T follicular helper cell (primary cell): ENCODE measurements at places on chromosomes 11 and 22.

GRCh38 chr11:65500387-65501185 is 1.7 kb downstream of the MALAT1 start:
- DNase-seq = no peak

- no peak for DNase-seq
These were observed 27.4 kb upstream of the SYT8 start for GRCh38 chr11:1807264-1807995.

DNA sequence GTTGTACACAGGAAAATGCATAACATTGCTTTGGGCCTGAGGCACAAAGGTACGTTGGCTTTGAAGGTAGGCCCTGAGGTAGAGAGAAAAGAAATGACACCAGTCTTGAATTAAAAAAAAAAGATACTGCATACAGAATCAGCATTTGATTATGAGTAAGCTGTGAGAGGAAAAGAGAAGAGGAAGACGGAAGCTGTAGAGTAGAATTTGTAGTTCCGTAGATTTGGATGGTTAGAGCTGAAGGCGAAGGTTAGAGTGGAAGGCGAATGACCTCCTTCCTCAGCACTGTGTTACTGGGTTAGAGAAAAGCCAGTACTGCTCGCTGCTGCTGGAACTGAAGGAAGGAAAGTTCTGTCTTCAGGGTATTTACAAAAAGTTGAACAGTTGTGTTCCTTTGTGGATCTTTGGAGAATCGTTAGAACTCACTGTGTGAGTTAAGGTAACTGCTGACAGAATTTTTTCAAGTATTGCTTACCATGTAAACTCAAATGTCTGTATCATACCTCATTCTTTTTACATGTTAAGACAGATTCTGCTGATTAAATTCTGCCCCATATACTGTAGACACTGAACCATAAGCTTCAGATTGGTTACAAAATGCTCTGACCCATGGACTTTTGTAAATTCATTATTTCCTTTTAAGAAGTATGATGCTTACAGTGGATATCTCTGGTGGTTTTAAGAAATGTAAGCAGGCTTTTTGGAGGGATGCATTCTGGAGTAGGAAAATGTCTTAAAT is 50.2 kb downstream of the MCAM start:
- DNase-seq = no peak

GRCh38 chr22:39994566-39995392 is at the start of gene FAM83F:
TSS of gene FAM83F (plus strand) at chr22:39994954. CDS start at chr22:39995043, 89 bp downstream.
- DNase-seq = no peak

- DNase-seq = no peak
These were observed 651.1 kb downstream of the METTL15 start for GRCh38 chr11:28759311-28759710.

- no peak for DNase-seq
These were observed 11.9 kb upstream of the NXF1 start for GRCh38 chr11:62817129-62817528.

GRCh38 chr22:50303515-50303847 is 4.0 kb downstream of the PLXNB2 start:
- no peak for DNase-seq

DNA sequence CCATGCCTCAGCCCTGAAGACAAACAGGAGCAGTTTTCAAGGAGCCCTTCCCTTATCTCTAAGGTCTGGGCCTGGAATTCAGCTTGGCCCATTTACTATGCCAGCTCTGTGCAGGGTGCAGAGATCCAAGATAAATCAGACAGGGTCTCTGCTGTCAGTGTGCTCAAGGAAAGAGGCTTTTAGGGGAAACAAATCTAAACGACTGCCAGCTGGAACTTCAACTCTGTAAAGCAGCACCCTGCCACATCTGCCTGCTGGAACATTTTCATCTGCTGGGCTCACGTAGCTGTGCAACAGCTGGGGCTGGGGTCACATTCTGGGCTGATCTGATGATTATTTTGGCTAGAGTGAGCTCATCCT is 19.8 kb upstream of the EHF start:
- no peak for DNase-seq

- DNase-seq = peak; percentile 36
These were observed at the start of gene ZDHHC8 for GRCh38 chr22:20131597-20131858. TSS of gene ZDHHC8 (plus strand) at chr22:20131804. CDS start at chr22:20131948, 144 bp downstream.

GRCh38 chr11:17694494-17695110 is 24.8 kb upstream of the MYOD1 start:
- DNase-seq = no peak

- no peak for DNase-seq
These were observed 459.3 kb downstream of the NTM start for GRCh38 chr11:131829725-131830124.

DNA sequence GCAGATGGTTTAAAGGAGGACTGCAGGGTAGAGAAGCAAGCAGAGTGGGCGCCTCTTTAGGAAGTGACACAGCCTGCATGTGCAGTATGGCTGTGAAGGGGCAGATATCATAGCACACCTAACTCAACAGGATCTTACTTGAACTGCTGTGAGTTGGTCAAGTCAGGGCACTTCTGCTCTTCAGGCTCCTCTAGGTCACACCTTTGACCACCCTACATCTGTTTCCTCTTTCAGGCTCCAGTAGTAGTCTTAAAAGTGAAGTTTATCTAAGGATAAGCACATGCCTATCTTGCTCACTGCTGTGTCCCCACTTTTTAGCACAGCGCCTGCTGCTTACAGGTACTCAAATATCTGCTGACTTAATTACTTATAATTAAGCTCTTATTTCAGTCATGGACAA is 6.5 kb downstream of the MRPL16 start:
- no peak for DNase-seq

- DNase-seq = no peak
These were observed 2.7 kb upstream of the LRP5 start for GRCh38 chr11:68309621-68310185.

DNA sequence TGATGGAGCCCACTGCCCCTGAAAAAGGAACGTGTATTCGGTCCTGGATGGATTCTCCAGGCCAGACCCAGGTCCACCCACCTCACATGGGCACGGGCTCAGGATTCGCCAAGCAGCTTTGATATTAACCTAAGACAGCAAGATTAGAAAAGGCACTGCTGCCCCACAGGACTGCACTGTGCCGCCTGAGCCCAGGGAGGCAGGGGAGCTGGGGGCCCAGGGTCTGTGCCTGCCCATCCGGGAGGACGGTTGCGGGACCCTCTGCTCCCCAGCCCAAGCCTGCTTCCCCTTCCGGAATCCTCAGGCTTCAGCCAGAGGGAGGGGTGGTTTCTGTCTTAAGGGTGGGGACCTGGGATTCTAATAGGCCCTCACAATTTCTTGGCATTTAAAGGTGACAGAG is 13.5 kb upstream of the VSIG10L2 start:
- no peak for DNase-seq

DNA sequence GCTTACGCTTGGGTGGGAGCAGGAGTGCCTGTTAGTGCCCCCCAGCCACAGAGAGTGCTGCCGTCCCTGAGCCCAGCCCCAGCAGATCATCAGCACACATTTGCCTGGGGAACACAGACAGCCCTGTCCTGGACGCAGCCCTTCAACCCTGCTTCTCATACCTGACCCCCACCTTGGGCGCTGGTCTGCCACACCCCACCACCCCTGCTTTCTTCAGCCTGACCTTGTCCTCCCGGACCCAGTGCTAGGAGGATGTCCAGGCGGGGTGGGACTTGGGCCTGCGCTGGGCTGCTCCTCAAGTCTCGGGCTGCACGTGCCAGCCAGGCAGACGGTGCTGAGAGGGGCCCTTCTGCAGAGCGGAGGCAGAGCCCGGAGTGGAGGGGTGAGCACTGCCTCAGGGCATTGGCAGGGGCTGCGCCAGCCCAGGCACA is 119.2 kb downstream of the KCNQ1OT1 start:
- DNase-seq = no peak

- no peak for DNase-seq
These were observed 373.0 kb downstream of the CTTN start for GRCh38 chr11:70771099-70771885.

DNA sequence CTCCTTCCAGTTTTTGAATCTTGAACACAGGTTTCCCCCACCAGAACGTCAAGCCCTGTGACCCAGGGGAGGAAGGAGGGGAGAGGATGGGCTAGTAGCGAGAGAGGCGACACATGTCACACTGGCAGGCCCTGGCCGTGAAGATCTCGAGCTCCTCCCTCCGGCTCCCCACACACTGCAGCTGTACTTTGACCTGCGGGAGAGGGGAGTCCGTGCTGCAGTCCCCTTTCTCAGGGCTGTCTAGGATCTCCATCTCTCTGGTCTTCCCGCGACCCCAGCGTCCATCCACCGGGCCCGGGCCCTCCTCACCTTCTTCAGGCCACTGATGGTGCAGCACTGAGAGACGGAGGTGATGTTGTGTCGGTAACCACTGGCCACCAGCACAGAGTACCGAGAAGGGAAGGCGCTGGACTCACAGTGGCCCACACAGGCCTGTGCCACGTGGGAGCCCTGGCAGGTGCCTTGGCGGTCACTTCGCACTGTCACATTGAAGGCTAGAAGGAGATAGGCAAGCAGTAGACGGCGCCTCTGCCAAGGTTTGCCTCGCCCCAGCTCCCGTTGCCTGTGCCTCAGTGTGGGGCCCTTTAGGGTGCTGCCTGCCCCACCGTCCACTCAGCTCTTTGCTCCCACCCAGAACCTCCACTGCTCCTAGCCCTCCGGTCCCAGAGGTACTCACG is 873 bp downstream of the GPHA2 start:
- DNase-seq = no peak

DNA sequence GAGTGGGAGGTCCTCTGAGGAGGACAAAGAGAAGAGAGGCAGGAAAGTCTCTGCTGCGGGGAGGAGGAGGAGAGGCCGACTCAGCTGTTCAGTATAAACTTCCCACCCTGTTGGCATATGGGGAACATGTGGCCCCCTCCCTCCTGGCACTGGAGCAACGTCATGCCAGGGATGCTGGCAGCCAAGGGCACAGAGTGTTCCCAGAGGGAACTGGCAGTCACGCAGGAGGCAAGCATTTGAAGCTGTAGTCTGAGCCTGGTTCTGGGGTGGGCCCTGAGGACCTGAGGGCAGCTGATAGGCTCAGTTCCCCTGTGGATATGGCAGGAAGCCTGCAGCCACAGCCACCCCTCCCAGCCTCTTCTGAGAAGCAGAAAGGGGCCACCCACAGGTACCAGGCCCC is 67.1 kb upstream of the TSPAN18 start:
- DNase-seq = no peak

- no peak for DNase-seq
These were observed 15.6 kb upstream of the UCP3 start for GRCh38 chr11:74024261-74025029.

GRCh38 chr11:41414771-41415440 is 44.5 kb downstream of the LRRC4C start:
- DNase-seq = no peak

DNA sequence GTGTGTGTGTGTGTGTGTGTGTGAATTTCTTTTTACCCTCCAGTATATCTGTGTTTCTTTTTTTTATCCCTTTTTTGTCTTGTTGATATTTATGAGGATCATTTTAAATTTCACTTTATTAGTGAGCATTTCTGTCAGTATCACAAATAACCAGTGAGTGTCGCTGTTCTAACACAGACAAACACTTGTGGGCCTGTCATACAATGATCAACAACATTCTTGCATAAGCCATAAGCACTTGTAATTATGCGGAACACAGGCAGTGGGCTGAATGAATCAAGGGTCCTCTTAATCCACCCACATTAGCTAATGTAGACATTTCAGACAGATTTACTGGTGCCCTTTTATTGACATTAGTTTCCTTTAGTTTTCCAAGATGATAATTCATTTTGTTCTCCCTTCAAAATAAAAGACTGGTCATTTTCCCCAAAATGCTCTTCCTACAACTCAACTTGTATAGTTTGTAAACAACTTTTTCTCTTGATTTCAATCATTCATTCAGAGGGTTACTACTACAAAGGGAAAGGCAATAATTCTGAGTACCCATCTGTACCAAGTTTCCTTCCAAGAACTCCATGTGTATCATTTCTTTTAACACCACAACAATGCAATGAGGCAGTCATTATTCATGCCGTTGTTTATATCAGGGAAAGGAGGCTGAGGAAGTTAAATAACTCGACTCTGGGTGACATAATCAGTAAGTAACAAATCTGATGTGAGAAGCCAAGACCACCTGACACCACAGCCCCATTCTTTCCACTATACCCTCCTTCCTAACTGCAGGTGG is 34.5 kb upstream of the ANO3 start:
- no peak for DNase-seq

DNA sequence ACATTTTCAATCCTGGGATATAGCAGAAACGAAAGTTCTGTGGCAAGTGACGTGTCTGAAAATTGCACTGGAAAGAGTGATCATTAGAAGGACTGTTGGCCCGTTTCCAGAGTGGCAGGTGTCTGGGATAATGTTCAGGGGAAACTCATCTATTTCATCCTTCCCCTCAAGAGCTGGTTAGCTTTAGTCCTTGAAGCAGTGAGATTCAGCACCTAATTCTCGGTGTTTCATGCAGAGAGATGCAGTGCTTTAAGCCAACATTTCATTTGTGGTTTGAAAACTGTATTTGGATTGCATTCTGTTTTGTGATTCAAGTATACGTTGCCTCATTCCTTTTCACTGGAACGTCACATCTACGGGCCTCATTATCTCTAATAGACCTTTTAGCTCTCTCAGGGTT is 205.0 kb upstream of the RAG2 start:
- no peak for DNase-seq

GRCh38 chr11:28984231-28984630 is 876.0 kb downstream of the METTL15 start:
- DNase-seq = no peak

GRCh38 chr11:125925804-125926203 is 20.0 kb upstream of the VSIG10L2 start:
- DNase-seq = no peak

- DNase-seq = no peak
These were observed 20.1 kb downstream of the PRDM11 start for GRCh38 chr11:45166604-45166897.

DNA sequence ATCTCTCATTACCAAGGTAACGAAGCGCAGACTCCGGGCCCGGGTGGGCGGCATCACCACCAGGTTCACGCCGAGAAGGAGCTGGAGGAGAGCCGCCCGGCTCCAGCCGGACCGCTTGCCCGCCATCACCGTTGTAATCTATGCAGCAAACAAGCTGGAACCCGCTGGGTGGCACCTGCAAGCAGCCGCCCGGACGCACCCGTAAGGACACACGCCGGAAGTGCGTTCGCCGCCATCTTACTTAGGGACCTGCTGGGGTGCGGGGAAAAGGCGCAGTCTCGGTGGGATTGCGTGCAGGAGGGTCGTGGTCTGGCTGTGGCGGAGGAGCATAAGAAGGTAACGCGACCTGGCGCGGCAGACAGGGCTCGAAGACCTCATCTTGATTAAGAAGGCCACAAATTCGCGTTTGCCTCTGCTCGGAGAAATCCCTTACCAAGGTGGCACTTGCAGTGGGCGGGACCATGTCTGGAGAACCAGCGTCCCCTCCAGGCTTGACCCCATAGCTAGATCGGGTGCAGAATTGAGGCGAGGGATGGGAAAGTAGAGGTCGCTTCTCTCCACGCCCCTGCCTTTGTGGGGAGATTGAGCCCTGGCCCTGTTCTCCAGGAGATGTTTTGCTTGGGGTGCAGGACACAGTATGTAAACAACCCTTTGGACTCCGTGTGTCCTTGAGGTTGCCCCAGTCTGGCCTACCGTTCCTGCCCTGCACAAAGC is at the start of gene ACP2:
ACP2 (minus strand) TSS at position 151 of the 714 bp plus-strand sequence; CDS start at position 126, 25 bp downstream.
- peak; percentile 76 for DNase-seq

DNA sequence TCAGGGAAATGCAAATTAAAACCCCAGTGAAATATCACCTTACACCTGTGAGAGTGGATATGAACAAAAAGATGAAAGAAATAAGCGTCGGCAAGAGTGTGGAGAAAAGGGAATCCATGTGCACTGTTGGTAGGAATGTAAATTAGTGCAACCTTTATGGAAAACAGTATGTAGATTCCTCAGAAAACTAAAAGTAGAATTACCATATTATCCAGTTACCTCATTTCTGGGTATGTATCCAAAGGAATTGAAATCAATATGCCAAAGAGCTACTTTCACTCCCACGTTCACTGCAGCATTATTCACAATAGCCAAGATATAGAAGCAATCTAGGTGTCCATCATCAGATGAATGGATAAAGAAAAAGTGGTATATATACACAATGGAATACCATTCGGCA is 246.0 kb upstream of the ARHGAP20 start:
- no peak for DNase-seq
